ENCODE measurements at places on chromosomes 3 and 15.

DNA sequence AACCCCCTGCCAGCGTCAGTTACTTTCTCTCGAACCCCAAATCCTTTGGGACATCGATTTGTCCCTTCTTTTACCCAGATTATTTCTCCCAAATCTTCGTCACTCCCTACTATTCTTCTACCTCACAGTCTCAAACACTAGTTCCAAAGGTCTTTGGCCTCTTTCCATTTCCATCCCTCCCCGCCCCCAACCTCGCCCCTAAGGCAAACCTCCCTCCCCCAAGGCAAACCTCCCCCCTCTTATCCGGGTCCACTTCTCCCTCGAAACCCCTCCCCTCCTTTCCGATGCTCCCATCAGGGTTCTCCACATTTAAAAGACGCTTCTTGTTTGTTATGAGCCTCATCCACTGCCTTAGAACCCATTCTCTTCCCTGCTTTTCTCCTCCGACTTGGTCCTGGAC, 583 bp downstream of the EAF1 start:
- DNase-seq = no peak

- DNase-seq = no peak
Measured at GRCh38 chr3:98994128-98994762, 92.8 kb upstream of the DCBLD2 start.

DNA sequence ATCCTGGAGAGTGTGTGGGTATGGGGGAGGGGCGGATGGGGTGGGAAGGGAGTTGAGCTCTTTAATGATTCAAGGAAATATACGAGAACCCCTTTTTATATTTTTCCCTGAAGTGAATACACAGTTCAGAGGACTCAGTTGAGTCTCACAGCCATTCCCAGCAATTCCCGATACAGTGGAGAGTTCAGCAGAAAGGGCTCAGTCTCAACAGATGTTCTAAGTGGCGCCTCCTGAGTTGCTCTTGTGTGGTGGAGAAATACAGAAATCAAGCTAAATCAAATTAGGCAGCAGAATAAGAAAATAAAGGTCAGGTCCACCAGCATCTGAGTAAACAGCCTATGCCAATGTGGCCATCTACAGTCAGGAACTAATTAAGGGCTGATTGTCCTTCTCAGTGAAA, 372.1 kb downstream of the NR2F2 start:
- DNase-seq = no peak

DNA sequence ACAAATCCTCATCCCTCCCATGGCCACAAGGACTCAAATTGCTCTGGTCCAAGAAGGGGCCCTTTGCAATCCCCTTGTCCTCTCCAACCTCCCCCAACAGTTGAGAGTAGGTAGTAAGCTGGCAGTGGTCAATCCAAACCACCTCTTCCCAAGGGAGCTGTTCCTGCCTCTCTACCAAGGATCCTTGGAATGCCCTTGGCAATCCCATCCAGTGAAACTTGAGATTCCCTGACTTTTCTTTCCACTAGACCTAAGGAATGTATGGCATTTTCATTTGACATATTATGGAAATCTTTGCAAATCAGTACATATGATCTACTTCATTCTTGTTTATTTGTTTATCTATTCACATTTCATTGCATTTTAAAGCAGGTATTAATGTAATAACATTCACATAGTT, 4.8 kb upstream of the RBP2 start:
- DNase-seq = no peak

- DNase-seq = no peak
Measured at GRCh38 chr15:63405683-63406390, 24.2 kb upstream of the CA12 start.

All from stimulated activated naive CD4-positive, alpha-beta T cell treated with Interleukin-2 at 50 U/mL for 16 hours (primary cell).